ENCODE measurements at places on chromosomes 12 and 14.

DNA sequence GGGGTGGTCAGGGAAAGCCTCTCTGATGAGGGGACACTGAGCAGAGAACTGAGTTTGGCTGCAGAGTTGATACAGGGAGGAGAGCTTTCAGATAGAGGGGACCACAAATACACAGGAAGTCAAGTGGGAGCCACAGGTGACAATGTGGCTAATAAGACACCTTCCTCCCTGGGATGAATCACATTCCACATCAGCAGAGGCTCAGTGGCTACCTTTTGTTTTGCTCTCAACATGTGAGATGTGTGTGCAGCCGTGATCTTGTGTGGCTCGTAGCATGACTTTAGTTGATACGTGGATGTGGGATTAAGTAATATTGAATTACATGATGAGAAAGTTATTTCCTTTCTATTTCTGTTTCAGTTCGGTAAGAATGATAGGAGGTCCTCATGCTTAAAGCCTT is 7.5 kb downstream of the CRADD start:
- DNase-seq, result no peak

DNA sequence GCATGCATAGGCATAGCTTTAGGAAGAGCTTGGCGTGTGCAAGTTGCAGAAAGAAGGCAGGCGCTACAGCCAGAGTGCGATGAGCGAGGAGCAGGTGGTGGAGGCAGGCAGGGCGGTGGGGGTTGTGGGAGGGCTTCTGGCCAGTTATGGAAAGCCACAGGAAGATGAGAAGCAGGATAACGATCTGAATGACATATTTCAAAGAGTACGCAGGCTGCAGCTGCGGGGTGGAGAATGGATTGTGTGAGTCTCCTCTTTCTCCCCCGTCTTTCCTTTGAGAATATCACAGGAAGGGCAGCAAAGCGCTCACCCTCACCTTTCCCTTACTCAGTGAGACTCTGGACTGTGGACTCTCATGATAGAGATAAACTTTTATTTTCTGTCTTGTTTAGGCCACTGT is 48.7 kb upstream of the PLXNC1 start:
- no peak for DNase-seq

- no peak for DNase-seq
Measured at GRCh38 chr14:74611650-74612349, at the start of gene LTBP2. LTBP2 (minus strand) TSS chr14:74612237; CDS start chr14:74611944, 293 bp downstream.

GRCh38 chr12:1279050-1279449 is 288.0 kb downstream of the ERC1 start:
- DNase-seq, result no peak

- no peak for DNase-seq
Measured at GRCh38 chr14:105317546-105317945, 3.0 kb downstream of the PACS2 start.

DNA sequence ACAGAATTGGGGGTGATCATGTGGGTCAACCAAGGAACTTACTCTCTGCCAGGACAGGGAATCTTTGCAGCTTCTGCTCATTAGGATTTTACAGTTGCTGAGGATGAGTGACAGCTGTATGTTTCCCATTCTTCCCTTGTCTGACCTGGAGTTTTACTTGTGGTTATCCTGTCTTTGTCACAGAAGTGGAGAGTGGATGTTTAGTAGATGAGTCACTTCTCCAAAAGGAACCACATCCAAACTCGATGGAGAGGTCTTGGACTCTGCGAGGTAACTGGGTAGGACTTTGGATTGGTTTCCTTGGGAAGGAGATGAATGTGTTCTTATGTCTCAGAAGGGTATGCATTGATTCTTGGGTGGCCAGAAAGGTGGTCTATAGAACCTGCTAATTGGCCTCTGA is 53.8 kb upstream of the USP44 start:
- no peak for DNase-seq

DNA sequence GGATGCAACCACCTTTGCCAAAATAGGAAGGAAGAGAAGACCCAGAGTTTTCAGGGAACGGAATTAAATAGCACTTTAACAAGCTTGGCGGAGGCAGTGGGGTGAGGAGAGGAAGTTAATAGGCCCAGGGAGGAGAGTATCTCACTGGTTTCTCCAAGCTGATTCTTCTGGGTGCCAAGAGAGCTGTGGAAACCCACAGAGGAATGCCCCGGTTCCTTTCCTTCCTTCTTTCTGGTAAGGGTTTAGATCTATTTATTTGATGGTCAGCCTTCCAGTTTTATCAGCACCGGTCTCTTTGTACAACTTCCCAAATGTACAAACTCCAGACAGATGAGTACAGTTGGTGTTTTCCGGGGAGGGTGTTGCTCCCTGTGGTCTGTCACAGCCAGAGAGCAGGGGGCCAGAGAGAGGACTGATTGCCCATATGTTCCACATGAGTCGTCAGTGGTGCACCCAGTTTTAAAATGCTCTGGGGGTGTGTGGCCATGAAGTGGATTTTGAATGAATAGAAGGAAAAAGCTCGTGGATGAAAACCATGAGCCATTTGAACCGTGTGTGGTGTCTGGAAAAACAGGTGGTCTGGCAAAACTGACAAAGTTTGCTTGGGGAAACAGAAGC is 26.6 kb downstream of the PRKCH start:
- peak; percentile 44 for DNase-seq

DNA sequence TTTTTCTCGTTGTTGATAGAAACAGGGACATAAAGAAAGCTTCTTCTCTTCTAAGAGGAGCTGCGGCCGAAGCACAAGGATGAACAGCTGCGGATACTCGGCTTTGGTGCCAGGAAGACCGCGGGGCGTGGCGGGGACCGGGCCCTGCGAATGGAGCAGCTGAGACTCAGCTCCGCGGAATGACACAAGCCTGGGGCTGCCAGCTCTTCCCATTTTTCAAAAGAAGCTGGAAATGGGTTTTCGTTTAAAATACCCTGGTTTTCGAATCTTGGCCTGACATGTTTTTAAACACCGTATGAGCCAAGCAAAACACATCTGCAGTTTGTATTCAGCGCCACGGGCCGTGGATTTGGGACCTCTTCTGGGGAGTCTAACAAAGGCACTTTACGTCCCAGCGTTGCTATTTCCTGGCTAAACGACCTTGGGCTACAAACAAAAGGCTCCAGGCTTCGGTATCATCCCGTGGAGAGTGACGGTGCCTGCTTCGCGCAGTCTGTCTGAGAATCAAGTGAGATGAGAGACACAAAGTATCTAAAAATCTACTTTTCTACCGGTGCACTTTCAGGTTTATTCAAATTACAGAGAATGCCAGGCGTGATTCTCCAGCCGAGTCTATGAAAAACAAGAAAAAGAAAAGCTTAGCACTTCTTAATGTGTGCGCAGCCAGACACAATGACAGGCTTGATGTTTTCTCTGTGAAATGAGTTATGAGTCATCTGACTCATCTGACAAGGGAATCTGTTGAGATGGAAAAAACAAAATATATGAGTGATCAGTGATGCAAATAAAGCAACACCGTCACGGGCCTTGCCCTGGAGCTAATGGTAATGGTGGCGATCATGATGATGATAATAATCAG is 114.0 kb upstream of the TMEM132D start:
- no peak for DNase-seq

DNA sequence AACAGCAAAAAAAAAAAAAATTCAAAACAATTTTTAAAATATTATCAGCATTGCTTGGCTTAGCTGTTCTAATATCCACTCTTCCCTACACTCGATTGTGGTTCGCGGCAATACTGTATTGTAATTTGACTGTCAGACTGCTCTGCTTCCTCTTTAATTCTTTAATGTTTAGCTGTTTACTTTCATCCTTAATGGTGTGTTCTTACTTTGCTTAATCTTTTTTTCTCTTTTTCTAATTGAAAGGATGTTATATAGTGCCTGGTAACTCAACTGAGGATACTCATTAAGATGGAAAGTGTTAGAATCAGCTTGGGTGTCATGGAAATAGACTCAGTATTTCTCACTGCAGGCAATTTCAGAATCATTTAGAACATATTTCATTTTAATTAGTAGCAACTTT is 2.0 kb downstream of the ANO4 start:
- DNase-seq, result no peak

DNA sequence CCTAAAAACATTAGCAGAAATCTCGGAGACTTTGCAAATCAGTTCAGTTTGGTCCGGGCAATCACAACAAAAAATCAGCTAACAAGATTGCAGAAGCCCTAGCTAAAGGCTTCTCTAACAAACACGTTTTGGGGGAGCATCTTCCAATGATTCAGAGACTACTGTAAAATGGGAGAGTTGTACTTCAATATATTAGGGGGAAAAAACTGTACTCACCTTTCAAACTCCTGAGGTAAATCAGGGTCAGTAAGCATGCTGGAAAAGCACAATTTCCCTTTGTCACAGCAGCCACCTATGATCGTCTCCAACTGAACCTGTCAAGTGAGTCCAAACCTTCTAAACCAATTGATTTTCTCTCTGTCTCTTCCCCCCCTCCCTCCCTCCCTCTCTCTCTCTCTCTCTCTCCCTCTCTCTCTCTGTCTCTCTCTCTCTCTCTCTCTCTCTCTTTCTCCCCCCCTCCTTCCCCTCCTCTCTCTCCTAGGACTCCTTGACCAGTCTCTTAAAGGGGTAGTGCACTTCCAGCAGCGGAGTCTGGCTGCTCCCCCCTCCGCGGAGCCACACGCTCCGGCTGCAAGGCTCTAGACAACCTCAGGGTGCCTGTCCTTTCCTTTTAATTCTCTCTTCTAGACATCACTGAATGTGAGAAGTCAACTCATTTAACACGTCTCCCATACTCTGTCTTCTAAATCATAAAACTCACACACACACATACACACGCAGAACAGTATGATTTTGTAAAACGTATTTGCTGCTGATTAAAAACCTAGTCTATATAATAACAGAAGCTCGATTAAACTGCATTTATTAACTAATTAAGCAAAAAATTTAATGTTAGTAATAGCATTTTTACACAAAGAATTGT is at the start of gene SOX5:
Gene SOX5, minus strand, starts transcription at position 323 of the 862 bp plus-strand sequence. Its CDS starts 69 bp downstream, at position 254.
- DNase-seq, result no peak

DNA sequence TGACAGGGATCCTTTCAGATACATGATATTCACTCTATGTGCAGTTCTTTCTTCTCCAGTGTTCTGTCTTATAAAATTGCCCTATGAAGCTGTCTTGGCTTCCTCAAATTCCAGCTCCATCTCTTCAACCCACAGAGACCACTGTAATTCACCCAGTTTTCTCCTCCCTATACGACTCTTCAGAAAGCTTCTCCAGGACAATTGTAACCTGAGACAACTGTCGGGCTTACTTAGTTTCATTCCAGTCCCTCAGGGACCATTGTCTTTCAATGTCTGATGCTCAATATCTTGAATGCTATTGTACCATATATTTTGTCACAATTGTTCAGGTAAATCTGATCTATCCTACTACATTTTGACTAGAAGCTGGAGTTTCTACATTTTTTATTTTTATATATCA is 345.3 kb downstream of the RPL10L start:
- DNase-seq, result no peak

DNA sequence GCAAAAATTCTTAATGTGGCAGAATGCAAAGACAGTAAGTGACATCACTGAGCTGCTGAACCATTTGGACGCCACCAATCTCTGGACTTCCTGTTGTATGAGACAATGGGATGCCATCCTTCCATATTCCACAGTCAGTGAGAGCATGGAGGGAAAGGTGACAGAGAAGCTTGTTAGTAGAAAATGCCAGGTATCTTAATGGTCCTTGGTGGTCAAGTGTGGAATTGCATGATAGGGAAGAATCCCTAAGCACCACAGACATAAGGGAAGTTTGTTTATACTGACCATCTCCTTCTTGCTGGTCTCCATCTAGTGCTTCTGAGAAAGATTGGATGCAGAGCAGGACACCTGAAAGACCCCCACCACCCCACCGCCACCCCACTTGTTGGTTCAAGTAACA is 1410.0 kb upstream of the TMEM132C start:
- no peak for DNase-seq

DNA sequence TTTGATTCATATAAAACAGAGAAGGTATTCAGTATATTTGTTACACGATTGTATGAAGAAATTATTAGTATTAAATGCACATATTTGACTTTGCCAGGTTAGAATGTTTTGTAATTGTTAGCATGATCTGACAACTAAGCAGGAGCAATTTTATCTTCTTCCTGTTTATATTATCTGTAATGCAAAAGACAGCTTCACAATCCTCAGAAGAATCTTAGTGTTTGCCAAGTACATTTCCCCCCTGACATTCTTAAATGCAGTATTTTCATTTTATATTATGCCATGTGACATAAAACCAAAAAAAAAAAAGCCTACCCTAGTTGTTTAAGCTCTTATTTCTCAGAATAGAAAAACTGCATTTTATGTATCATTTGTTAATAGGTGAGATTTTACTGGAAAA is 469.4 kb downstream of the FOXG1 start:
- no peak for DNase-seq

- no peak for DNase-seq
Measured at GRCh38 chr14:55094292-55095157, 34.5 kb upstream of the LGALS3 start.

DNA sequence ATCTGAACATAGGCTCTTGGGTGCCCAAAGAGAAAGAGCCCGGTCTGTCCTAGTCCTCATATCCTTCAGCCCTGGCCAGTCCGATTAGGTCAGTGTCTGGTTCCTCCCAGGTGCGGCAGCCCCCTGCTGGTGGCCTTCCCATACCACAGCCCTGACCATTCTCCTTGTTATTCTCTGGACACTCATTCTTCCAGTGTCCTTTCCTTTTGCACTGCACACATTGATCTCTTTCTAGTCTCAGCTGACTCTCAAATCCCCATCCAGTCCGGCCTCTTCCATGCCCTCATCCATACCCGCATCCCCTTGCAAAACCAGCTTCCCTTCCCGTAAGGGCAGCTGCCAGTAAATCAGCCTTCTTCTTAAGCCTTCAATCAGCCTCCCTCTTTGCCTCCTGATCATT is 1316.3 kb downstream of the TMEM121 start:
- no peak for DNase-seq

- DNase-seq, result no peak
Measured at GRCh38 chr14:92383805-92384204, 60.8 kb downstream of the SLC24A4 start.

GRCh38 chr12:45966486-45966885 is 23.9 kb downstream of the SCAF11 start:
- no peak for DNase-seq

- no peak for DNase-seq
Measured at GRCh38 chr14:22689199-22689598, 45.0 kb upstream of the OR6J1 start.

GRCh38 chr14:59870277-59871165 is at the start of gene RTN1:
RTN1 (minus strand) TSS chr14:59870776; CDS start chr14:59870630, 146 bp downstream.
- no peak for DNase-seq

DNA sequence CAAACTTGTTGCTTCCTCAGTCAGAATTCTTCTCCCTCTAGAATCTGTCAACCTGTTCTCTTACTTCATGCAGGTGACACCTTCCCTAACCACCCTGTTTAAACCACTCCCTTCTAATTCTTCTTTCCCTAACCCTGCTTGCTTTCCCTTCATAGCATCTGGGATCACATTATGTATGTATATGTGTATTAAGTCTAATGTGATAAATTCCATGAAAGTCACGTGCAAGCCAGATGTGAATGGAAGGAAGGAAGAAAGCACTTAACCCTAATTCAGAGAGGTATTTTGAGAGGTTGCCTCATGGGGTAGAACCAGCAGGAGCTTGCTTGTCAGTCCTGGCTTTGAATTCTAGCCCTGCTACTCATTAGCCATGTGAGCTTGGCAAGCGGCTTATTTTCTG is 340.0 kb downstream of the TRHDE start:
- DNase-seq, result no peak

GRCh38 chr12:114826244-114826643 is 142.3 kb upstream of the TBX3 start:
- DNase-seq, result no peak

- DNase-seq, result no peak
Measured at GRCh38 chr14:24181371-24182077, 7.1 kb downstream of the IPO4 start.

- DNase-seq, result peak; percentile 78
Measured at GRCh38 chr12:13165617-13166041, 30.9 kb upstream of the EMP1 start.

GRCh38 chr12:106918746-106919145 is 37.0 kb upstream of the TMEM263 start:
- DNase-seq, result no peak
